ENCODE measurements at places on chromosomes 4 and X. TPM values are rescaled to one million over a fixed set of nuclear protein-coding genes. Genes with fewer than 3 reads are reported as not detected.

Gene CT45A5
- total RNA-seq: not detected

Gene NAT8L
- not detected for total RNA-seq

Gene SLC34A2
- 0.11 TPM for total RNA-seq

Gene EVC2
- total RNA-seq: 12.7 TPM

Gene RAB39B
- total RNA-seq: 0.52 TPM

Gene RTL3
- total RNA-seq: not detected

Gene UCHL1
- total RNA-seq: 71.6 TPM

Gene KCND1
- total RNA-seq: 0.22 TPM

Gene PHKA2
- 7.8 TPM for total RNA-seq

Gene LONRF3
- total RNA-seq: 37.7 TPM

Gene F8A3
- total RNA-seq: 0.65 TPM

Gene TMEM129
- 28.4 TPM for total RNA-seq

Gene CEP44
- 12.5 TPM for total RNA-seq

Gene SSX1
- not detected for total RNA-seq

Gene UGT8
- not detected for total RNA-seq

Gene AREG
- not detected for total RNA-seq

Gene GPR34
- total RNA-seq: not detected

Gene PLK4
- 3.6 TPM for total RNA-seq

Gene PNMA6E
- total RNA-seq: not detected

Gene SHOX
- total RNA-seq: under 0.01 TPM

Gene FMR1NB
- total RNA-seq: not detected

Gene GPRIN3
- total RNA-seq: 0.69 TPM
